Naive thymus-derived CD8-positive, alpha-beta T cell (primary cell): ENCODE measurements at places on chromosomes 12 and 14. TPM values are rescaled to one million over a fixed set of nuclear protein-coding genes. Genes with fewer than 3 reads are reported as not detected.

PIANP gene
- total RNA-seq = 0.41 TPM

JAG2 gene
- 0.47 TPM for total RNA-seq

P2RX7 gene
- 4.3 TPM for total RNA-seq

ADAMTS20 gene
- not detected for total RNA-seq

C12orf50 gene
- 0.14 TPM for total RNA-seq

AQP6 gene
- total RNA-seq = not detected

PTPRO gene
- 4.4 TPM for total RNA-seq

MANSC4 gene
- total RNA-seq = not detected

COL2A1 gene
- total RNA-seq = 0.52 TPM

GPRC5D gene
- total RNA-seq = not detected

RNF34 gene
- total RNA-seq = 74.8 TPM

SLC25A21 gene
- total RNA-seq = not detected

GSKIP gene
- total RNA-seq = 18.1 TPM

LGR5 gene
- not detected for total RNA-seq

OR11G2 gene
- not detected for total RNA-seq

FAM90A1 gene
- not detected for total RNA-seq

DNA sequence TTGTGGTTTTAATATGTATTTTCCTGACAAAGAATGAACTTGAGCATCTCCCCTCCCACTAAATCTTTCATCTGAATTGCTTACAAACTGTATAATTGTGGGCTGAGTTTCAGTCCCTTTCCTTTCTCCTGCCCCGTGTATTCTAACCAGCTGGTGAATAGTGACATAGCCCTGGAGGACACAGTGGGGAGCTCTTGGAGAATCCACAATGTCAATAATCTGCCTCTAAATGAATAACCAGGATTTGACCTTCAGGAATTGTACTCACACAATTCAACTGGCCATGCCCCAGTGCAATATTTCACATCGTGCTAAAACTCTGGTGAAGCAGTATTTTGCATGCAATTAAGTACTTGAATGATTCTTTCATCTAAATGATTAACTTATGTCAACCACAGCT lies 177.2 kb downstream of the C12orf42 start:
- DNase-seq = no peak

GRCh38 chr12:121061831-121062230 lies 22.8 kb upstream of the OASL start:
- DNase-seq = no peak

GRCh38 chr14:67705211-67705610 lies 3.5 kb downstream of the RDH12 start:
- DNase-seq = no peak

DNA sequence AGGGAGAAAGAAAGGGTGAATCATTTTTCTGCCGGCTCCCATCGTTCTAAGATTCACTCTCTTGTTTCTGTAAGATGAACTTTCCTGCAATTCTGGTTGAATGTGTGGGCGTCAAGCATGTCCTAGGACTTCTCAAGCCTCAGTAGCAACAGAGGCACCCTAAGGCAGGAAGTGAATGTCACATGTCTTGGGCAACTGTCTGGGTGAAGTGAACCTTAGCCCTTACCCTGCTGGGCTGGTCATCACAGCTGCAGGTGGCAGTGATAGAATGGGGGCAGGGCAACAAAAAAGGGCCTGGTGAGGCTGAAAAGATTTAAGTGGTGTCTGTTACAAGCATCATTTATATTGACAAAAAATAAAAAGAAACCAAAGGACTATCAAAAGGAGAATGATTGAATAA lies 45.9 kb upstream of the CAND1 start:
- DNase-seq = no peak

GRCh38 chr14:39368261-39368959 lies 63.8 kb downstream of the FBXO33 start:
- DNase-seq = no peak

DNA sequence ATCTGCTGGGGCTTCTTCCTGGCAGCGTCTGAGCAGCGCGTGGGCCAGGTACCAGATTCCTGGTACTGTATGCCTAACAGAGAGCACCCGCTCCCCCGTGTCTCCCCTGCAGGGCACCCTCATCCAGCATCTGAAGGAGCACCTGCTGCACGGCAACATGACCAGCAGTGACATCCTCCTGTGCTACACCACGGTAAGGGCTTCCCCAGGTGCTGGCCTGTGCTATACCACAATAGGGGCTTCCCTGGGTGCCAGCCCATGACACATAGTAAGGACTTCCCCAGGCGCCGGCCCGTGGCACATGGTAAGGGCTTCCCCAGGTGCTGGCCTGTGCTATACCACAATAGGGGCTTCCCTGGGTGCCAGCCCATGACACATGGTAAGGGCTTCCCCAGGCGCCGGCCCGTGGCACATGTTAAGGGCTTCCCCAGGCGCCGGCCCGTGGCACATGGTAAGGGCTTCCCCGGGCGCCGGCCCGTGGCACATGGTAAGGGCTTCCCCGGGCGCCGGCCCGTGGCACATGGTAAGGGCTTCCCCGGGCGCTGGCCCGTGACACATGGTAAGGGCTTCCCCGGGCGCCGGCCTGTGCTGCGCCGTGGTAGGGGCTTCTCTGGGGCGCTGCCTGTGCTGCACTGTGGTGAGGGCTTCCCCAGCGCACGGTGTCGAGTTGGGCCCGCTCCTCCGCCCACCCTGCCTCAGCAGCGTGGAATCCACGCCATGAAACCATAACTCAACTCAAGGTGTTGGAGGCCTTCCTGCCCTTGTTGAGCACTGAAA lies 49.3 kb downstream of the AACS start:
- DNase-seq = no peak

DNA sequence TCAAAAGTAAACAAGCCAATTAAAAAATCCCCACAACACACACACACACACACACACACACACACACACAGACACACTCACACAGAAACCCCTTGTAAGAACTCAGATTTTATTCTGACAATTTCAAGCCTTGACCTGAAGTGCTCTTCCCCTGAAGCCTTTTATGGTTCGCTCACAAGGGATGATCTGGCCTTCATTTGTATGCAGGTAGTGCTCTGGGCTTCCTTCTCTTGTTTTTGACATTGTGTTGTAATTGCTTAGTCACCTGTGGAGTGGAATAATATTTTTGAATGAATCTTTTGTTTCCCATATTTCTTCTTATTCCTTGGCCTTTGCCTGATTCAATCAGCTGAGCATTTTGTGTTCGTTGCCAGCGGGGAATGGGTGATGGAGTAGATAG lies 83.3 kb upstream of the CSRP2 start:
- DNase-seq = no peak

DNA sequence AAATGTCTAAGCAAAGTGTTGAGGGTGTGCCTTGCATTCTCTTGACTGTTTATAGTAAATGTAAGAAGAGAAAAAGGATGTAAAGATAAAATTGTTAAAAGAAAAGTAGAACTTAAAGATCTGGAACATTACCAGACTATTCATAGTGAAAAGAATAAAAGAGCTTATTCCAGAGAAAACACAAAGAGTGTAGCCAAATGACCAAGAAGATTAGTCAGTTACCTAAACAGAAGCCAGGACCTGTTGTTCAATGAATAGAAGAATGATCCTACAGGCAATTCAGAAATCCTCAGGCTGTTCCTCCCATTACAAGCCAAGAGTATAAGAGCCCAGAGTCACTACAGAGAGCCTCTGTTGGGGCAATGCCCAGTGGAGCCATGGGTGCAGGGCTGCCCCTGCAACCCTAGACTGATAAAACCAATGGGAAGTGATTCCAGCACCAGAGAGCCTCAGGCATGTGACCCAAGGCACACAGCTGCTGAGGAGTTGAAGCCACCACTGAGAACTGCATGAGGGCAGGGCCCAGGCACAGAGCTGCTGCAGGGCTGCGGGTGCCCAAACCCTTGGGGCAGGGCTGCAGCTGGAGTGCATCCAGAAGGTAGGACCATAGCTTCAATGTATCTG lies 91.1 kb upstream of the SLC38A4 start:
- DNase-seq = no peak

- no peak for DNase-seq
Measured at GRCh38 chr14:78710963-78711362, 540.8 kb downstream of the NRXN3 start.

- peak; percentile 10 for DNase-seq
Measured at GRCh38 chr12:56601503-56601902, 28.6 kb downstream of the BAZ2A start.

GRCh38 chr12:42565633-42566032 lies 23.9 kb downstream of the PRICKLE1 start:
- no peak for DNase-seq

DNA sequence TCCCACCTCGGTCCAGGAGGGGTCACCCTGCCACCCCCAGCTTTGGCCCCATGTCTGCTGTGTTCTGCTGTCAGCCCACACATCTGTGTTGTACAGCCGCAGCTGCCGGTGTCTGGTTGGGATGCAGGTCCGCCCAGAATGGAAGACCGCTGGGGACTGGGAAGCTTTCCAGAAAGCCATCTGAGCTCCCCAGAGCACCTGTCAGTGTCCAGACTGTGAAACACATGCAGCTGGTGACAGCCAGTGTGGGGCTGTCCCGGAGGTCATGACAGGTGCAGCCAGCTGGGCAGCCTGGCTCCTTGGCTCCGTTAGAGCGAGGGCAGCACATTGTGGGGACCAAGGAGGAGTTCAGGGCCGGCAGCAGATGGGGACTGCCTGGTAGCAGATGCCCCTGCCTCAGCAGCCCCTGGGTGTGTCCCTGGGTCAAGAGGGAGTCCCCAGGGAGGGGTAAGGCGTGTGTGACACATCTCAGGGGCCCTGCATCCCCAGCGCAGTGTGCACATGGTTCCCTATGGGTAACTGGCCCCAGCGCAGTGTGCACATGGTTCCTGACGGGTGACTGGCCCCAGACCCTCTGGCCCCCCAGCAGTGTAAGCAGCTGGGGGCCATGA lies 16.4 kb downstream of the CEP170B start:
- DNase-seq = no peak

- no peak for DNase-seq
Measured at GRCh38 chr14:36035675-36036074, 140.8 kb downstream of the PTCSC3 start.

GRCh38 chr14:24042746-24043145 lies 9.1 kb upstream of the CARMIL3 start:
- DNase-seq = no peak

DNA sequence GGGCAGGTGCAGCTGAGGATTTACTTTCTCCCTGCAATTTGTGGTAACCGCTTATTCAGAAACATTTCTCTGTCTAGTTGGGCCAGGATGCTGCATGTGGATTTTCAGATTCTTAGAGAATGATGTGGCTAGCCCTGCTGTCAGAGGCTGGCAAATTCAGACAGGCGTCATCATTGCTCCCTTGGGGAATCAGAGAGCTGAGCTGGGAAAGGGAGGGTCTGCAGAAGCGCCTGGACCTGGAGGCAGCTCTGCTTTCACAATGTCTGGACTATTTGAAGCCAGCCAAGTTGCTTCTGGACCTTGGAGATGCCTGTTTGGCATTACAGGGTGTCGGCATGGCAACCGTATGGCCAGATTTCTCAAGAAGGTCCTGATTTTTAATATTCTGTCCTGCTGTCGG lies 3.4 kb downstream of the GALNT16 start:
- DNase-seq = no peak

GRCh38 chr12:52832985-52833905 lies 866 bp downstream of the KRT79 start:
- DNase-seq = no peak

DNA sequence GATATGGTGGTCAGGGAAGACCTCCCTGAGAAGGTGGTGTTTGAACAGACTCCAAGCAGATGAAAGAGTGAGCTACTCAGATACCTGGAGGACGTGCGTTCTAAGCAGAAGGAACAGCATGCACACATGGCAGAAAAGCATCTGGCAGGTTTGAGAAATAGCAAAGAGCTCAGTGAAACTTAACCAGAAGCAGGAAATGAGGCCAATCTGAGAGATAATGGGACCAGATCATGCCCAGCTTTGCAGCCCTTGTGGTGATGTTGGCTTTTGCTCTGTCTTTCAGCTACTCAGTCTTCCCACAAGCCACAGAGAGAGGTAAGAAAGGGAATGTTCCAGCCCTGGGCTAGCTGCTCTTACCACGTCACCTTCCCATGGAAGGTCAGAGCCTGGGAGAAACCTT lies 176.3 kb upstream of the GSC start:
- DNase-seq = no peak

GRCh38 chr12:46332260-46332659 lies 40.3 kb downstream of the SLC38A2 start:
- DNase-seq = no peak

GRCh38 chr12:26606911-26607310 lies 226.1 kb downstream of the ITPR2 start:
- DNase-seq = no peak

GRCh38 chr14:59044707-59045106 lies 143.8 kb upstream of the DAAM1 start:
- no peak for DNase-seq

DNA sequence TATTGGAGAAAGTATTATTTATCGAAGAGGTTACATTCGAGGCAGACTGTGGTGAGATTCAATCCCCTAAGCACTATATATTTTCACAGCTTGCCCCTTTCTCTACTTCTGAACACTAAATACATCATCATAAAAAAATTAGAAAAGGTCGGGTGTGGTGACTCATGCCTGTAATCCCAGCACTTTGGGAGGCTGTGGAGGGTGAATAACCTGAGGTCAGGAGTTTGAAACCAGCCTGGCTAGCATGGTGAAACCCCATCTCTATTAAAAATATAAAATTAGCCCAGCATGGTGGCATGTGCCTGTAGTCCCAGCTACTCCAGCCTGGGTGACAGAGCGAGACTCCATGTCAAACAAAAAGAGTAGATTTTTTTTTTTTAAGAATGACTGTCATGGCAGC lies 70.6 kb upstream of the MYF6 start:
- DNase-seq = no peak

DNA sequence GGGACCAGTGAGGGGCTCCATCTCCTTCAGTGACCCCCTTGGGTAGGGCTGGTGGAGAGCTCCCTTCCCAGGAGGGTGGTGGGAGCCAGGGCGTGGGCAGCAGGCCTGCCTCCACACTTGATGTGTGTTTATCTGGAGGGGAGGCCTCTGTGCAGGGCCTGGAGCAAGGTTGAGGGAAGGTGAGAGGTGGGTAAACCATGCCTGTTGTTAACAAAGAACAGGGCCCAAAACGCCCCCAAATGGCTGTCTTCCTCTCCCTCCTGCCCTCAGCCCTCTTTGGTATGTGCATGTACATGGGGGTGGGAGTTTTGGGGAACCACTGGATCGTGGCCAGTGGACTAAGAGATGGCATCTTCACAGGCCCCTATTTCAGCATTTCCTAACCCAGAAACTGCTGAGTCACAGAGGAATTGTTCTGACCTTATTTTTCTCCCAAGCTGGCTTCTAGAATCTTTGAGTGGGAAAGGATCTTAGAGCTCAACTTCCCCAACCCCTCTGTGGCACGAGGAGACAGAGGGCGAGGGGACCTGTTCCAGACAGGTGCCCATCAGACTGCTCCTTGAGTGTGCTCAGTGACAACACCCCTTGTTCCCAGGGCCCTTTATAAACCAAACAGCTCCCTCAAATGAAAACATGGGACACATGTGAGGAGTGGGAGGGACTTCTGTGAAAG lies 3.6 kb downstream of the SLC48A1 start:
- DNase-seq = no peak
